Articular chondrocyte of knee joint (primary cell): ENCODE measurements at places on chromosomes 3 and 15. TPM values are rescaled to one million over a fixed set of nuclear protein-coding genes. Genes with fewer than 3 reads are reported as not detected.

The TMC3 gene
- not detected in 2 replicates for total RNA-seq

The ELP6 gene
- total RNA-seq = 19.7 and 23.8 TPM in 2 replicates

The B3GNT5 gene
- total RNA-seq = 1.7 and 3.5 TPM in 2 replicates

The LIPH gene
- under 0.01 TPM in 1 of 2 replicates, not detected in the other for total RNA-seq

The NUP210 gene
- total RNA-seq = 0.26 and 0.32 TPM in 2 replicates

The UBE2Q2 gene
- 84.4 and 92.9 TPM in 2 replicates for total RNA-seq

The CCR3 gene
- 0.13 TPM in 1 of 2 replicates, not detected in the other for total RNA-seq

The PRTG gene
- 3.0 and 3.4 TPM in 2 replicates for total RNA-seq

The SLITRK3 gene
- total RNA-seq = not detected in 2 replicates

The EPHB3 gene
- 8.5 and 10.1 TPM in 2 replicates for total RNA-seq

The ALDH1A2 gene
- total RNA-seq = 13.7 and 21.8 TPM in 2 replicates

The PEX11A gene
- total RNA-seq = 5.1 and 10.8 TPM in 2 replicates

The PODXL2 gene
- 0.78 and 1.1 TPM in 2 replicates for total RNA-seq

The A4GNT gene
- total RNA-seq = not detected in 2 replicates
